Anterior cingulate cortex (tissue), 58 donors: ENCODE measurements at places on chromosomes 13 and 19.

GRCh38 chr13:112697756-112698655, 8.2 kb downstream of the ATP11A start:
- DNase-seq: no peak

- DNase-seq: peak; percentile 93
These were observed 727 bp downstream of the CERS1 start for GRCh38 chr19:18895038-18895823.

DNA sequence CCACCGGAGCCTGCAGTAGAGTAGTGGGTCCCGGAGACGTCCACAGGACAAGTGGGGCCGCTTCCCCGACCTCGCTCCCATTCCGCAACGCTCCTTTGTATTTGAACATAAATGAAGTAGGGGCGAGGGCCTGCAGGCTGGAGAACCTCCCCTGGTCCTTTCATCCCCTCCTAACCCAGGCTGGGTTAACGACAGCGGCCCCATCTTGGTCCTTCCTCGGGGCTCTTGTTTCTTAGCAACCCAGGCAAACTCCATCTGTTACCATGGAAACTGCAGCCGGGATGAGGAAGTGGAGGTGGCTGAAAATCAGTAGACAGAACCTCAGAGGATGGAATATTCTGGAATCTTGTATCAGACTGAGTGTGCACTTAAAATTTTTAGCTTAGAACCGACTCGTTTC, 132.6 kb upstream of the USP29 start:
- peak; percentile 60 for DNase-seq

- DNase-seq: peak; percentile 84
These were observed 4.6 kb upstream of the TPP2 start for GRCh38 chr13:102591988-102592781.

DNA sequence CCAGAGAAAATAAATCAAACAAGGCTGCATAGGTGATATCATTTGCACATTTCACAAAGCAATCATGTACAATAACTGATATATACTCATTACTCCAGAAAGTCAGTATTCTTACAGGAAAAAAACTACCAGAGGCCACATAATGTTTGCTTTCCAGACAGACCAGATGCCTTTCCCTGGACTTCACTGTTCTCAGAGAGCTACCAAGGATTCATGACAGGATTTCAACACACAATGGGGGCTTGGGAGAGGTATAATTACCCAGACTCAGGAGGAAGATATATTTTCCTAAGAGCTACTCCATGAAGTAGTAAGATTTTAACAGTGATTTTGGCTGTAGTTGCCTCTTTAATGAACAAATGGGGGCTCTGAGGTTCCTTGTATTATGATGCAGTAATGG, 110.0 kb downstream of the FOXO1 start:
- no peak for DNase-seq

- peak; percentile 49 for DNase-seq
These were observed 32.2 kb downstream of the MYO9B start for GRCh38 chr19:17107546-17108452.

- no peak for DNase-seq
These were observed 596.5 kb upstream of the KLF12 start for GRCh38 chr13:74730556-74731331.

- no peak for DNase-seq
These were observed 183.9 kb upstream of the TSHZ3 start for GRCh38 chr19:31533114-31533513.

GRCh38 chr19:3849092-3849491, 19.7 kb downstream of the ZFR2 start:
- no peak for DNase-seq

- no peak for DNase-seq
These were observed 65.7 kb upstream of the ATP12A start for GRCh38 chr13:24614306-24615080.

DNA sequence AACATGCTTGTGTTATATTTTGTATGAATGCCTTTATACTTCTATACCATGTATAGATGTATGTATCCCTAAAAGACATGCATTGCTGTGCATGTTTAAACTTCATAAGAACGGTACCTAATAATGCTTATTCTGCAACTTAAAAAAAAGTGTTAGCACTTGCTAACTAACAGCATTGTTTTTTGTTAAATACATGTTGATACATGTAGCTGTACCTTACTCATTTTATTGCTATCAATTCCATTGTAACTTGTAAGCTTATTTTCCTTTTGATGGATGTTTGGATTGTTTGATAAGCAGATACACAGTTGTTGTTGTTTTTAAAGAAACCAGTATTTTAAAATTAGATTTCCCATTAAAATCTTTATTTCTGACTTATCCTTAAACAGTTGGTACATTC, 53.8 kb downstream of the CDK8 start:
- DNase-seq: no peak

DNA sequence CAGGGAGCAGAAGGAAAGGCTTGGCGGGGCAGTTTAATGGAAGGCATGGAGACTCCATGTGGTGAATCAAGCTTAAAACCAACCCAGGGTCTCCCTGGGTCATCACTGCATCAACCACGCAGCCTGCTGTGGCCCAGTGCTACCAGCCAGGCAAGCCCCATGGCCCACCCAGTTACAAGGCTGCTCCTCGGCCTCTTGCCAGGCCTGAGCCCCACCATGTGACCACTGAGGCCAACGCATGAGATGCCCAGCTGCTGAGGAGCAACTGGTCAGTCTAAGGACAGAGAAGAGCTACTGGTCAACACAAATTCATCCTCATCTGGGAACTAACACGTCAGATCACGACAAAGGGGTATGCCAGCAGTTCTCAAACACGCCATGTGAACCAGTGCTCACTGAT, 15.4 kb upstream of the KPTN start:
- DNase-seq: no peak

- DNase-seq: no peak
These were observed 170.0 kb upstream of the SLC10A2 start for GRCh38 chr13:103236213-103236612.

- peak; percentile 77 for DNase-seq
These were observed at the start of gene ZNF738 for GRCh38 chr19:21358768-21359451. TSS of gene ZNF738 (plus strand) at chr19:21359000. CDS start at chr19:21359141, 141 bp downstream.

GRCh38 chr13:91304741-91305140, 42.7 kb upstream of the MIR17HG start:
- DNase-seq: no peak

GRCh38 chr19:58398087-58398486, 2.6 kb downstream of the RNF225 start:
- no peak for DNase-seq

- no peak for DNase-seq
These were observed 106.9 kb upstream of the UBL3 start for GRCh38 chr13:29957320-29957719.

GRCh38 chr19:45158503-45159209, 2.1 kb downstream of the NKPD1 start:
- DNase-seq: no peak

DNA sequence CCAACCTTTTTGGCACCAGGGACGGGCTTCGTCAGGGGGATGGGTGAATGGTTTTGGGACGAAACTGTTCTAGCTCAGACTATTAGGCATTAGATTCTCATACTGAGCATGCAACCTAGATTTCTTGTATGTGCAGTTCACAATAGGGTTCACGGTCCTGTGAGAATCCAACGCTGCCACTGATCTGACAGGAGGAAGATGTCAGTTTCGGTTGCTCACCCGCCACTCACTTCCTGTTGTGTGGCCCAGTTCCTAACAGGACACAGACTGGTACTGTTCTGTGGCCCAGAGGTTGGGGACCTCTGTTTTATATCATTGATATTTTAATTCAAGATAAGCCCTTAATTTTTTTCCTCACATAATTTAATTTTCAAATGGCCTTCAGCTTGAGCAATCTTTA, 26.7 kb upstream of the TDRD3 start:
- DNase-seq: no peak

DNA sequence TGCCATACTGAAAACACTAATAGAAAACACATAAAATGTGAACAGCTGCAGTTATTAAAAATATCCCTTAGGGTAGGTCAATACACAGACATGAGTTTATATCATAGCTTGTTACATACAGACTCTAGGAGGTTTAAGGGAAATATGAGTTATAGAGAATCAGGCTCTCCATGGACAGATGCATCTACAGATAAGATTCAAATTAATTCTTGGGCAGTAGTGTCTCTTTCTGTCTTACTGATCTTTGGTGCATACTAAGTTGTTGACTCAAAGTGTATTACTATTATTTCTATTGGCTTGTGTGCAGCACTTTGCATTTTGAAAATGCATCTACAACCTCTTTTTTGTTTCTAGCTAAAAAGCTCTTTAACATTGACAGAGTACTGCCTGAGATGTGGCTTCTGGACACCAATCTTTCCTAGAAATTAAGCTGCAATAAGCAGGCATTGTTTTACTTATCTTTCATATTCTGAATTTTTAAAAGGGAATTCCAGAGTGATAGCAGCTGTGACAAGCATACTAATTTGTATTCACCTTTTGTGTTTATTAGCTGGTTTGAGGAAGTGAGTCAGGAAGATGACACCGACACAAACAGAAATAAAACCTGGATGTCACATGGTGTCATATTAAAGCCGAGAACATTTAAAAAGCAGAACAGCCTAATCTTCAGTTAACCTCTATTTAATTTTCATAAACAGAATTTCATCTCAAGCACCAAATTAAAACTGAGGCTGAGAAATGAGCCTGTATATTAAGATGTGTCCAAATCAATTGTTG, 399.0 kb downstream of the PCDH9 start:
- DNase-seq: no peak

DNA sequence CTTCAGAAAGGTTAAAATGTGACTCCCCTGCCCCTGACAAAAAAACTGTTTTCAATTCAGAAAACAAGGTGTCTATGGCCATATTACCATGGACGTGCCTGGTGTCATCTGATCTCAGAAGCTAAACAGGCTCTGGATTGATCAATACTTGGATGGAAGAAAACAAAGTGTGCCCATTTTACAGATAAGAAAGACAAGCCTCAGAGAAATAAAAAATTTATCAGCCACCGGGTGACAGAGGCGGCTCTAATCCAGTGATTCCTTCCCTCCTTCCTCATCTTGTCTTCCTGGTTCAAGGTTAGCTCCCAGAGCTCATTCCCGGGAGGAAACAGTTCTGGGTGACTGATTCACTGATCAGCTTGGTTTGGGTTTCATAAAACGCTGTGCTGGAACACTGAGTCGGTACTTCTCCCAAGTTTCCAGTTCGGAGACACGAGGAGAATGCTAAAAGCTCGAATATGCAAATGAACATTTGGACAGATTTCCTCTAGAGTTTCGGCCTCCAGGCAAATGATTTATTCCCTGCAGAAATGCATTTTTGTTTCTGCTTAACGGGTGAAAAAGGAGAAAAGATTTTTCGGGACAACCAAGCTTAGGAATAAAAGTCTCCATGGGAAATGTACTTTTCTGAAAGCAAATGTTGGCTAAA, 211.2 kb downstream of the UQCRFS1 start:
- no peak for DNase-seq

GRCh38 chr19:44740351-44740824, 8.1 kb upstream of the BCL3 start:
- DNase-seq: no peak

- no peak for DNase-seq
These were observed 480.1 kb upstream of the SLC10A2 start for GRCh38 chr13:103546271-103546670.

DNA sequence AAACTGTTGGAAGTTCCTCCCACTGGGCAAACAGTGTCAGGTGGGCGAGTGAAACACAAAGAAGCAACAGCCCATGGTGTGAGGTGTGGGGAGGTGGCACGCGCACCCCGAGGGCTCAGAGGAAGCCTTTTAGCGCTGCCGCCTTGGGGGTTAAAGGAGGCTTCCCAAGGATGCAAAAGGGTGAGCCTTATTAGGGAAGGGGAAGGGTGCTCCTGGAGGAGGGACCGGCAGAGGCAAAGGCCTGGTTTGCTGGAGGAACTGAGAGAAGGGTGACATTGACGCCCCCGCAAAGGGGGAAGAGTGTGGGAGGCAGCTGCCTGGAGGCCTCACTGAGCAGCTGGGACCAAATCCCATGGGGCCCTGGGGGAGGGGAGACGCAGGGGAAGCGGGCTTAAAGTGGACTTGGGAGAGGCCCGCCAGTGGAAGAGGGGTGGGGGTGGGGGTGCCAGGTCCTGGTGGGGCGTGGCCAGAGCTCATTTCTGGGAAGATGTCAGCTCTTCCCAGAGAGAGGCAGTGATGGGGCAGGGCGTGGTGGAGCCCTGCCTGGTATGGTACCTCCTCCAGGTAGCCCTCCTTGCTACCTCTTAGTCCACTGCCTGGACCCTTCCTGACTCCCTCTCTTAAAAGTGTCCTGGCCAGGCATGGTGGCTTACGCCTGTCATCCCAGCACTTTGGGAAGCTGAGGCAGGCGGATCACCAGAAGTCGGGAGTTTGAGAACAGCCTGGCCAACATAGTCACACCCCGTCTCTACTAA, 12.0 kb upstream of the FCHO1 start:
- DNase-seq: peak; percentile 17

GRCh38 chr13:27797228-27797624, 4.9 kb downstream of the GSX1 start:
- no peak for DNase-seq

- no peak for DNase-seq
These were observed 15.0 kb downstream of the GJB6 start for GRCh38 chr13:20217168-20217567.

DNA sequence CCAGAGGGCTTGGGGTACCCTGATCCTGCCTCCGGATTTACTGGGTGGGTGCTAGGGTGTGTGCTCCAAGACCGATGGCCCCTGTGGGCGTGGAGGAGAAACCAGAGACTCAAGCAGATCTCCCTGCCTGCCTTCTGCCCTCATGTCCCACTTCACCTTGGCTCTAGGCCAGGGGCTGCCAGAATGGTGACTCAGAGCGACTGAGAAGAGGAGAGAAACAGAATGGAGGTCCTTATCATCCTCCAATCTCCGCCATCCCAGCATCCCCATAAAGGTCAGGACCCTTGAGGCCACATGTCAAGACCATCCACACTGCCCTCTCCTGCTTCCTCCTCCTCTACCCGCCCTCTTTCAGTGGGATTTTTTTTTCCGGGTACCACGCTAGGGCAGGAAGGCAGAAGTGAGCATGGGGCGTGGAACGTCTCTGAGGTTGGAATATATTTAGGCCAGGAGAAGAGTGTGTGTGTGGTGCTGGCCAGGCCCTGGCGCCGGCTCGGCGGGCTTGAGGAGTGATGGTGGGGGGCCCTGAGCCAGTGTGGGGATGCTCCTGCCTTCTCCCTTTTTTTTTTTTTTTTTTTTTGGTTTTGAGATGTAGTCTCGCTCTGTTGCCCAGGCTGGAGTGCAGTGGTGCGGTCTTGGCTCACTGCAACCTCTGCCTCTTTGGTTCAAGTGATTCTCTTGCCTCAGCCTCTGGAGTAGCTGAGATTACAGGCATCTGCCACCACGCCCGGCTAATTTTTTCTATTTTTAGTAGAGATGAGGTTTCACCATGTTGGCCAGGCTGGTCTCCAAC, 22.3 kb downstream of the IER2 start:
- no peak for DNase-seq

GRCh38 chr19:47362321-47362720, 13.2 kb downstream of the DHX34 start:
- DNase-seq: no peak

GRCh38 chr19:16871871-16872270, 16.9 kb upstream of the F2RL3 start:
- DNase-seq: no peak

- no peak for DNase-seq
These were observed 7.2 kb downstream of the GPX4 start for GRCh38 chr19:1110809-1111640.

GRCh38 chr19:31171936-31172335, 177.3 kb downstream of the TSHZ3 start:
- no peak for DNase-seq
